Effector memory CD4-positive, alpha-beta T cell (primary cell): ENCODE measurements at places on chromosomes 2 and 18.

DNA sequence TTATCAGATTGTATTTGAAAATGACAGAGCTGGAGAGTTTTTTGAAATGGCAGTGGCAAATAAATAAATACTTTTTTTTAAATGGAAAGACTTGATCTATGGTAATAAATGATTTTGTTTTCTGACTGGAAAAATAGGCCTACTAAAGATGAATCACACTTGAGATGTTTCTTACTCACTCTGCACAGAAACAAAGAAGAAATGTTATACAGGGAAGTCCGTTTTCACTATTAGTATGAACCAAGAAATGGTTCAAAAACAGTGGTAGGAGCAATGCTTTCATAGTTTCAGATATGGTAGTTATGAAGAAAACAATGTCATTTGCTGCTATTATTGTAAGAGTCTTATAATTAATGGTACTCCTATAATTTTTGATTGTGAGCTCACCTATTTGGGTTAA lies 30.9 kb downstream of the CD28 start:
- no peak for DNase-seq

- no peak for DNase-seq
Measured at GRCh38 chr2:62243983-62244382, 48.1 kb downstream of the B3GNT2 start.

GRCh38 chr2:162063899-162064298 lies 10.1 kb downstream of the DPP4 start:
- no peak for DNase-seq

DNA sequence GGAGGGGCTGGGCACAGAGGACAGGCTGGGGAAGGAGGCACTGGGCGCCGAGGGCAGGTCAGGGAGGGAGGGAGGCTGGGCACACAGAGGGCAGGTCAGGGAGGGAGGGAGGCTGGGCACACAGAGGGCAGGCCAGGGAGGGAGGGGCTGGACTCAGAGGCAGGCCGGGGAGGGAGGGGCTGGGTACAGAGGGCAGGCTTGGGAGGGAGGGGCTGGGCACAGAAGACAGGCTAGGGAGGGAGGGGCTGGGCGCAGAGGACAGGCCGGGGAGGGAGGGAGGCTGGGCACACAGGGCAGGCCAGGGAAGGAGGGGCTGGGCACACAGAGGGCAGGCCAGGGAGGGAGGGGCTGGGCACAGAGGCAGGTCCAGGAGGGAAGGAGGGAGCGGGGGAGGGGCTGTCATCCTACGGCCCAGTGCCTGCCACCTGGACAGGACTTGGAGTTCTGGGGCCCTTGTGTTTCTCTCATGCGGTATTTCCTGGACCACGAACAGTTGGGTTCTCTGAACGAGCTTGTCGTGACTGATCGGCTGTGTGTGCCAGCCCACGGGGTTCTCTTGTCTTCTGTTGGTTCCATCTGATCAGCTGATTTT lies 46.7 kb upstream of the KCNG2 start:
- DNase-seq: no peak
